SK-MEL-5 (cell line): ENCODE measurements at places on chromosomes 1 and 21. TPM values are rescaled to one million over a fixed set of nuclear protein-coding genes. Genes with fewer than 3 reads are reported as not detected.

- DNase-seq: no peak
These were observed 96.5 kb downstream of the PAPPA2 start for GRCh38 chr1:176559474-176559873.

GRCh38 chr1:190864013-190864641 lies 386.5 kb upstream of the BRINP3 start:
- no peak for DNase-seq

- DNase-seq: peak; percentile 75
These were observed 38.0 kb downstream of the KCTD3 start for GRCh38 chr1:215605011-215605621.

GRCh38 chr1:65114322-65114721 lies 33.7 kb upstream of the AK4 start:
- DNase-seq: no peak

DNA sequence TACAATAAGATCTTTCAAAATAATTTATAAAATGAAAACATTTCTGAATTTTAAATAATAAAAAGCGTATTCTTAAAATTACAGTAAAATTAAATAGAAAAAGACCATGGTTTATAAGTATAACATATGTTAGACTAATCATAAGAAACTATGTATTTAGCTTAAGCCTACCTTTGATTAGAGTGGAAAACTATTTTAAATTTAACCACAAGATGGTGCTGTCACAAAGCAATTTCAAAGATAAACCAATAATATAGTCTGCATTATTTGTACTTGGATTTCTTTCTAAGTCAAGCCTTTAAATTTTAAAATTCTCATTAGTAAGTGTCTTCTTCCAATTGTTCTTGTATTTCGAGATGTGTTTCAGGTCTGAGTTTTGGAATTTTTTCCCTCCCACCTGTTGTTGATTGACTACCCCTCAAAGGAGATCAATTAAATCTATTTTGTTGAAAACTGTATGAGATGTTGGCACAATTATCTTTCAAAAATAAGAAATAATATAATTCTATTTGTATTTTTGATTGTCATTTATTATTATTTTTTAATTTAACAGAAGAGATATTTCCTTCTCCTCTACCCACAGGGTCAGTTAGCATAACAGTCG lies 459.8 kb downstream of the KCNT2 start:
- DNase-seq: peak; percentile 57

DNA sequence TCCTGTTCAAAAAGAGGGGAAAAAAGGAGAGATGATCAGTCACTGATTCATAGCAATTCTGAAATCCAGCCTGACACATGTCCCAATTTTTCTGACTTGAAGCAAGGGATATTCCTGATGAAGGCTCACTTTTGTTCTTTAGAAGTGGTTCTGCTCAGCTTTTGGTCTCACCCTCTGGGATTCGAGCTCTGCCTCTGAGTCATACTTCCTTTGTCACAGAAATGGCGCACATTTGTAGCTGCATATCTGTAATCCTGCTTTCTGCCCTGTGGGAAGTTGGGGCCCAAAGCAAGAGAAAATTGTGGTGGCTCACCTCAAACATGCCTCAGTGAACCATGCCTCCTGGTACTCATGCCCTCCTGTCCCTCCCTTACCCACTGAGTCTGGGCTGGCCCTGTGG lies 22.3 kb upstream of the FAM78B start:
- no peak for DNase-seq

- DNase-seq: no peak
These were observed 31.8 kb downstream of the WNT4 start for GRCh38 chr1:22111115-22111514.

- DNase-seq: no peak
These were observed 31.6 kb upstream of the CEP350 start for GRCh38 chr1:179923029-179923428.

GRCh38 chr1:75373542-75374159 lies 237.3 kb downstream of the SLC44A5 start:
- DNase-seq: no peak

DNA sequence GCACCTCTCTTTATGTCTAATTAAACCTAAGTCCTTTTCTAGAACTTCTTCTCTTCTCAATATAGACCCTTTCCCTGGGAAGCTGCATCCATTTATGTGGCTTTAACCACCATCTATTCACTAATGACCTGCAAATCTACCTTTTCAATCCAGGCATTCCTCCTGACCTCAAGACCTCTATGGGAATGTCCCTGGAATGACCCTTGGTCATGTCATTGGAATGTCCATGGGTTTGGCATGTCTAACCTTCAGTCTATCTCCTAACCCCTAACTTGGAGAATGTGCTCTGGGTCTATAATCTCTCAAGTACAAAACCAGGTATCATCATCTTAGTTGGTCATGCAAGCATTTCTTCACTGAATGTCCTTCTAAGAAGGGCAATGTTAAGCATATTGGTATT lies 196.1 kb downstream of the KCNH1 start:
- DNase-seq: no peak

GRCh38 chr1:175749075-175749474 lies 5.7 kb upstream of the TNR start:
- no peak for DNase-seq

- DNase-seq: no peak
These were observed 5.6 kb downstream of the LPAR3 start for GRCh38 chr1:84887261-84887934.

GFI1 gene
- total RNA-seq: 0.08 and 0.61 TPM in 2 replicates

PSRC1 gene
- total RNA-seq: 17.1 and 17.3 TPM in 2 replicates

S100A2 gene
- total RNA-seq: 0.24 and 2.2 TPM in 2 replicates

NTMT2 gene
- not detected in 2 replicates for total RNA-seq
